ENCODE measurements at places on chromosomes 5 and 9.

GRCh38 chr5:174667526-174667925, 56.9 kb upstream of the MSX2 start:
- DNase-seq: no peak

DNA sequence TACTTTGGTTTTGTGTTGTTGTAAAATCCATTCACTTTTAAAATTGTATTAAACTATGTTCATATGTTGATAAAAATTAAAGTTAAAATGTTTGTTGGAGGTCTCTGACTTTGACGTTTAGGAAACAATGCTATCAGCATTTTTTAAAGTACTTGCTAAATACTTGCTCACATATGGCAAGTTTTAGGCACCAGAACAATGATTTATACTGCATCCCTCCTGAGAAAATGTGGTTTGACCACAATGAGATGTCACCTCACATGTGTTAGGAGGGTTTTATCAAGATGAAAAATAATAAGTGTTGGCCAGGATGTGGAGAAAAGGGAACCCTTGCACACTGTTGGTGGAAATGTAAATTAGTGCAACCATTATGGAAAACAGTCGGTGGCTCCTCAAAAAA, 180.8 kb downstream of the HSD17B3 start:
- DNase-seq: no peak

DNA sequence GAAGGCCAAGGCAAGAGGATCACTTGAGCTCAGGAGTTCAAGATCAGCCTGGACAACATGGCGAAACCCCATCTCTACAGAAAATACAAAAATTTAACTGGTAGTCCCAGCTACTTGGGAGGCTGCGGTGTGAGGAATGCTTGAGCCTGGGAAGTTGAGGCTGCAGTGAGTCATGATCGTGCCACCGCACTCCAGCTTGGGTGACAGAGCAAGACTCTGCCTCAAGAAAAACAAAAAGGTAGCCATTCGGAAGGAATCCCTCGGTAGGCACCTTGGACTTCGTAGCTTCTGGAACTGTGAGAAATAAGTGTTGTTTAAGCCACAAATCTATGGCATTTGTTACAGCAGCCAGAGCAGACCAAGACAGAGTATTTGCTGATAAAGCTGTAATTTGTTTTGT, 174.2 kb downstream of the DCP2 start:
- DNase-seq: no peak

DNA sequence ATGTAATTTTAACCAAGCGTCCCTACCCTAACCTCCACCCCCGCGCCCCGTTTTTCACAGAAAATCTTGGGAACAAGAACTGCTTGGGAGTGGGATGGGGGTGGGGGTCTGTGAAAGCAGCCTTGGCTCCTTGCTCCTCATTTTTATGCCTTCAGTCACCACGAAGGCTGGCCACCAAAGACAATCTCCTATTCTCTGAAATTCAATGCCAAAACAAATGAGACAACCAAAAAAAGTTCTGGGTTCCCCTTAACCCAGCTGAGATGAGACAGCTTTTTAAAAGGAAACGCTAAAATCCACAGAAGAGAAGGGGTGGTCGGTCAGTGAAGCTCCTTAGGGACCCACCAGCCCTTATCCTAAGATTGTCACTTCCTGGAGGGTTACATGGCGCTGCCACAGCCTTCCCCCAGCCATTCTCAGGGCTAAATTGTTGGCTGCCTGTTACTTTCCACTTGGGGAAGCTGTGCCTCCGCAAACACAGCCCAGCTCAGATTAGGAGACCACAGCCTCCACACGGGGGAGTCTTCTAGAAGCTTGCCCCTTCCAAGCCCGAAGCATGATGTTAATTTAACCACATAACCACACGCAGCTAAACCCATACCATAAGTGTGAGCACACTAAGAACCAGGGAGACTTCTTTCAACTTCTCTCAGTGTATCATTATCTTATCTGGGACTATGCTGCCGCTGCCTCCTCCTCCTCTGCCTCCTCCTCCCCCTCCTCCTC, 136.3 kb downstream of the FOXD1 start:
- no peak for DNase-seq

DNA sequence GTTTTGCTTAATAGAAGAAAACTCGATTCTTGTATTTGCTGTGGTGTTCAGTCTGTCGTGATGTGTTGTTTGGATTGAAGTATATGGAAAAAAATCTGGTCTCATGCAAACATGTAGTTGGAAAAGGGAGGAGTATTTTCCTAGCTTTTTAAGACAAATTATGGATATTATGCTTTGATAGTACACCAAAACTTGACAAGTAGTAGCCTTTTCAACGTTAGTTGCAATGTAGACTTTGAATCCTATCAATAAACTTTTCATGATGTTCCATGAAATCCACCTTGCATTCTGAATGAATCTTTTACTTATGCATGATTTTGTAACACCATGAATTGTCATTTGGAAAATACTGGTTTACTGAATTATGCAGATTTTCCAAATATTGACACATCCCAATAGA, 64.2 kb downstream of the LHX2 start:
- DNase-seq: no peak

GRCh38 chr9:81631218-81631745, 58.1 kb downstream of the TLE1 start:
- no peak for DNase-seq

DNA sequence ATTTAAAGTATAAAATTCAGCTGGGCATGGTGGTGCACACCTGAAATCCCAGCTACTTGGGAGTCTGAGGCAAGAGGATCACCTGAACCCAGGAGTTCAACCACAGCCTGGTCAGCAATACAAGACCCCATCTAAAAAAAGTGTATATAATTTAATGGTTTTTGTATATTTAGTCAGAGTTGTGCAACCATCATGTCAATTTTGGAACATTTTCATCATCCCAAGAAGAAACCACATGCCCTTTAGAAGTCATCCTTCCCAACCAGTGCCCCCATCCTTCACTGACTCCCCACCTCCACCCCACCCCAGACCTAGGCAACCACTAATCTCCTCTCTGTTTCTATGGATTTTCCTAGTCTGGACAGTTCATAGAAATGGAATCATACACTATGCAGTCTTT, 18.8 kb upstream of the TEK start:
- no peak for DNase-seq

GRCh38 chr9:36872641-36873040, 161.4 kb downstream of the PAX5 start:
- no peak for DNase-seq

Data from HAP-1 (cell line).